NCI-H2227 treated with DMSO at 0.1 percent for 48 hours (cell line): ENCODE measurements at places on chromosomes 3 and 15.

DNA sequence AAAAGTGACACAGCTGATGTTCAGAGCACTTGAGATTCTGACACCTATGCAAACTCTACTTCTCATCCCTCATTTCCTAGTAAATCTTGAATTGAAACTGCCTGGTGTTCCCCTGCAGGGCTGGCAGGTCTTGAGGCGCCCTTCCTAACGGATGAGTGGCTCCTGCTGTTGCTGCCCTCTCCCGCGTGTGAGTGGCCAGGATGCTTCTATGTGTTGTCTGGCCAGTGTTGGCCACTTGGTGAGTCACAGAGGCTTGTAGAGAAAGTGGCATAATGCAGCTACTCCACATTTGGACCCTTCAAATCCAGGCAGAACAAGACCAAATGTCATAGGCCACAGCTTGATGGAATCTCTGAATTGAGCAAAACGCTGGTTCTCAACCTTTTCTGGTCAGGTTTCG lies 63.6 kb downstream of the MOBP start:
- DNase-seq = no peak

GRCh38 chr3:151843275-151843674 lies 29.4 kb downstream of the AADAC start:
- peak; percentile 14 for DNase-seq

- DNase-seq = peak; percentile 7
Measured at GRCh38 chr3:14424711-14425580, 22.5 kb downstream of the SLC6A6 start.

GRCh38 chr15:78737187-78737820 lies 74.0 kb downstream of the ADAMTS7 start:
- DNase-seq = no peak

- peak; percentile 34 for DNase-seq
Measured at GRCh38 chr15:89912674-89913396, at the start of gene ARPIN. ARPIN (minus strand) TSS chr15:89912952; CDS start chr15:89912835, 117 bp downstream.

DNA sequence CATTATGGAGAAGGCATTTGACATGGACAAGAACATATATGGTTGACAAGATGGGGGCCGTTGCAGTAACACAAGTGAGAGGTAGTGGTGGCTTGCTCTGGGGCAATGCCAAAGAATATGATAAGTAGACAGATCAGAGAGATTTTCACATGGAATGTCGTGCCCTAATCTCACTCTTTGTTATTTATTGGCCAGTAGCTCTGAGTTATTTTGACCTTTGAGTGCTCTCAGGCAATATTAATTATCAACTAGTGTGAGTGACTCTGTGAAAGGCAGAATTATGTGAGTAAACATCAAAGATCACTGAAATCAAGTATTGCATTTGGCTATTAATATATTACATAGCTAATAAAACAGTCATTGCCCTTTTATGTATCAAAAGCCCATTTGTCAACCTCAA lies 164.9 kb upstream of the ADAMTS9 start:
- DNase-seq = no peak

- no peak for DNase-seq
Measured at GRCh38 chr3:150797155-150797554, 34.2 kb upstream of the SIAH2 start.

DNA sequence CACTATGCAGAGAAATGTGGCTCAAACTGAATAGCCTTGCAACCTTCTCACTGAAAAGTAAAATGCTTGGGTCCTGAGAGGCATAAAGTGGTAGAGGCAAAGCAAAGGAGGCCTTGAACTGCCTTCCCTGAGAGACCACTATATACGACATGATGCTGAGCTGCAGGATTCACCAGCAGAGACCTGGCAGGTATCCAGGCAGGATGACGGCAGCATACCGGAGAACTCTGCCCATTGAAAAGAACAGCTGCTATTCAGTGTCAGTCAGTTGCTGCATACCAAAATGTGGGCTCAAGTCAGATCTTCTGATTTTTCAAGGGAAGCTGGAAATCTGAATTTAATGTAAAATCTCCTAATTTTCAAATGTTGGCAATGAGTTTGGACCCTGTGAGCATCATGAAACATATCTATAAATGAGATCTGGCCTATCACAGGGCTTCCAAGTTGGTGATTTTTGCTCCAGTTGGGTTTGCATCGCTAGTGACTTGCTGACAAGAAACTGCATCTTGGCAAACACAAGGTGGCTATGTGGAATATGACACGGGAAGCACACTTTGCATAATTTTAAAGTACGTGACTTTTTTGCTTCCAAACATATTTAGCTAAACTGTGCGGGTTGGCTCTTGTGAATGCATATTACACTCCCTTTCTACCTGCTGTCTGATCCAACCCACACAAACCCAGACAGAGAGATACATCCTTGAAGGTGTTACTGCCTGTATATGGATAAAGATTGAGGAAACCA lies 529.0 kb downstream of the AGBL1 start:
- no peak for DNase-seq

- no peak for DNase-seq
Measured at GRCh38 chr15:69953051-69953450, 144.7 kb downstream of the TLE3 start.

DNA sequence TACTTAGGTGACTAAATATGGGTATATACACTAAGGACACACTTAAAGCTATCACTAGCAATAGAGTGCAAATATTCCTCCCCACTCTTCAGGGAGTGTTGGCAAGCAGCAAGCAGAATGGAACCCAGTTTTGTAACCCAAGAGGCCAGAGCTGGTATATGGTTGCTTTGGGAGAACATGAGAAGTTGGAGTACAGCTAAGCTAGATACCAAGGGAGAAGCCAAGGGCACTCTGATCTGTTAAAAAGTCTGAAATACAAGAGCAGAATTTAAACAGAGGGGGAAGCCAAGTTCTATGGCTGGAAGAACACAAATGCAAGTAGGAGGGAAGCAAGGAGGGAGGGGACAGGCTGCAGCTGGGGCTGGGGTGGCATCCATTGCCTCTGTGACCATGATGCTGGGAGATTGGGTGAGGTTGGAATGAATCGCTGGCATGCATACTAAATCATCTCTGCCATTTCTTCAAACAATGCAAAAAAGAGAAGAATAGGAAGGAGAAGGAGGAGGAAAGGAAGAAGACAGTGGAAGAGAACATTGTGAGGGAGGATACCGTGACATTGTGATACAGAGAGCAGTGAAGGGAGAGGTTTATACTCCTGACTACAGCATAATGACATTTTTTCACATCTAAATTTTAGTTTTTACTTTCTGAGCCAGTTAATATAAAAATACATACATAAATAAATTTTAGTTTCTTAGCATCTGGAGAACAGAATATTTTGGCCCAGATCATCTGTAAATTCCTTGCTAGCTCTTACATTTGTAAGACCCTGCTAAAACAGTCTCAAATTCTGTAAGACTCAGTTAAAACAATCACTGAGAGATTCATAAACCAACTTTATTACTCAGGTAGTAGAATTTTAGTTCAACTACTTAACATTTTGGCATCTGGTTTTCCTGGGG lies 9.0 kb upstream of the ANXA2 start:
- DNase-seq = no peak

DNA sequence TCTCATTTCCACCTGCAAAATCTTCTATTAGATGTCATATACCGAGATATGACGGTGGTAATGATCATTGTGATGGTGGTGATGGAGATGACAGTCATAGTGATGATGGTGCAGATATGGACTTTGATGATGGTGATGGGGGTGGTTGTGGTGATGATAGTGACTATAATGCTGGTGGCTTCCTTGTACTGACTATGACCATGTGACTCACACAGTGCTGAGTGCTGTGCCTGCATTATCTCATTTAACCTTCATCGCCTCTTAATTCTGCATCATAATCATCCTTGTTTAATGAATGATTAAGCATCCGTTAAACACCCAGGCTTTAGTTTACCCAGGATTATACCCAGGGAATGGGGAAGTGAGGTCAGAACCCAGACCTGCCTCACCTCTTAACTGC lies 331.7 kb downstream of the FEZF2 start:
- DNase-seq = no peak

DNA sequence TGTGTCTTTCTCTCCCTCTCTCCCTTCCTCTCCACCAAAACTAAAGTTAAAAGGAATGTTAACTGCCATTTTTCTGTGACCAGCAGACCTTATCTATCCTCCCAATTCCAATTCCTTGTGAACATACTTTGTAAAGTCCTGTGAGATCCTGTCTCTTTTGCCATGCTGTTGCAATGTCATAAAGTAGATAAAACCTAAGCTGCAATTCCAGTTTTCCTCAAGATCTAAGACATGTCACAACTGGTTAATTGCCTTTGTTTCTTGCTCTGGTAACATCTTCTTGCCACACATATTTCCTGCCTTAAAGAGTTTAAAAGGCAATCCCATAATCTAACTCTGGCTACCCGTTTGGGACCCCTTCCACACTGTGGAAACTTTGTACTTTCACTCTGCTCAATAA lies 188.7 kb downstream of the PYDC2 start:
- DNase-seq = no peak

GRCh38 chr3:153783741-153784480 lies 337.3 kb upstream of the ARHGEF26 start:
- no peak for DNase-seq
